ENCODE measurements at places on chromosomes 5 and 9.
A peak's percentile ranks its signal among the peaks of the same experiment; 100 is the strongest.

DNA sequence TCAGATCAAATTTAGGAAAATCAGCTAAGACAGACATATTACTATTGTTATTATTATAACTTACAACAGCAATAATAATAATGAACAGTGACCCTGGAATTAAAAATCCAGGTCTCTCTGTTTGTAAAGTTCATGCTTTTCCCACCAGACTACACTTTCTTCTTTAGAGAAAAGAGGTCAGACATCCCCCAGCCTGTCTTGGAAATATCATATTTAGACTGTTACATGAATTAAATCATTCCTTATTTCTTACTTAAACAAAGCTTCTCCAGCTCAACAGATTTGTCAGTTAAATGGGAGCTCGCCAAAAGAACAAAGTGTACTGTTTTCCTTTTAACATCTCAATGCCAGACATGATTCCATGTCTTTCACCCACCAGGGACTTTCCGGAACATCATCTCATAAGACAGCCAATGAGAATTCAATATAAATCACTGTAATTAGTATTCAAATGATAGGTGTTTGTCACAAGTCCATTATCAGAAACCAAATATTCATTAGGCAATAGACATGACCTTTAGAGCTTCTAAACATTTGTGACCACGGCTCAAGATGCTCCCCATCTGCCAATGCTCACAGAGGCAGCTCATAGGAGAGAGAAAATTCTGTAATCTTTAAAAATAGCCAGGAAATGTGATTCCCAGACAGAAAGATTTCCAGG is 351.9 kb downstream of the ENC1 start:
- no peak for DNase-seq

DNA sequence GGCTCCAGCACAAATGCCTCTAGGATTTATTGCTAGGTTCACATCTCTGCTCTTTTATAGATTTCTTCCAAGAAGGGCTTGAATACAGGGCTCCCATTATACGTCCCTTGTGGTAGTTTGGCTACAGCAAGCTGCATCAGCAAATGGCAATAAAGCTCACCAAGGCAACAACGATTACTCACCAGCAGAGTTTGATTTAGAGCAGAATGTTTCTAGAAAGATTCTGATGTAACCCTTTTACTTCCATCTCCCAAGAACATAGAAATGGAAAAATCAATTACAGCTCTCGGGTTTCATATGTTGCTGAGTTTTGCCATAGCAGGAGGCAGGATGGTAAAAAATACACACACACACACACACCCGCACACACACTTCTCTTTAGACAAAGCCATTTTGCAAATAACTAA is 124.2 kb upstream of the TNPO1 start:
- peak; percentile 63 for DNase-seq

GRCh38 chr5:149445739-149446369 is 66.8 kb upstream of the IL17B start:
- DNase-seq = peak; percentile 99

DNA sequence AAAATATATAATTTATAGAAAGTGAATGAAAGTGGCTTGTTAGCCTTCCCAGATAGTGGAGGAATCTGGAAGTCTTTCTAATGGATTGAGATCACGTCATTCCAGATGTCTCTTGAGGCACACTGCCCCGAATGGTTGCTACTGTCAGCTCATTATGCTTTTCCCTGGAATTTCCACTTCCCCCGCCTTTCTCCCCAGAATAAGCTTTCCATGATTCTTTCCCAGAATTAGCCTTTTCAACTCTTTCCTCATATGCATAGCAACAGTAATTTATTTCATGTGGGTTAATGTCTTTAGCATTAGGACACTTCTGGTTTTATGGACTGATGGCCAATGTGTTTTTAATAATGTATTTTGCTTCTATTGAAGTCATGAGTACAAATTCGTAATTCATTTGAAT is 81.5 kb downstream of the PALM2AKAP2 start:
- DNase-seq = peak; percentile 94

GRCh38 chr5:170166101-170166500 is 60.4 kb downstream of the FOXI1 start:
- no peak for DNase-seq

- DNase-seq = peak; percentile 98
Measured at GRCh38 chr5:72600391-72600981, 93.3 kb upstream of the ZNF366 start.

GRCh38 chr9:132354637-132355355 is at the start of gene SETX:
TSS of gene SETX (minus strand) at chr9:132354986. CDS start at chr9:132349428, 5,558 bp downstream.
- peak; percentile 97 for DNase-seq

- no peak for DNase-seq
Measured at GRCh38 chr5:11247224-11247623, 486.2 kb upstream of the DAP start.

DNA sequence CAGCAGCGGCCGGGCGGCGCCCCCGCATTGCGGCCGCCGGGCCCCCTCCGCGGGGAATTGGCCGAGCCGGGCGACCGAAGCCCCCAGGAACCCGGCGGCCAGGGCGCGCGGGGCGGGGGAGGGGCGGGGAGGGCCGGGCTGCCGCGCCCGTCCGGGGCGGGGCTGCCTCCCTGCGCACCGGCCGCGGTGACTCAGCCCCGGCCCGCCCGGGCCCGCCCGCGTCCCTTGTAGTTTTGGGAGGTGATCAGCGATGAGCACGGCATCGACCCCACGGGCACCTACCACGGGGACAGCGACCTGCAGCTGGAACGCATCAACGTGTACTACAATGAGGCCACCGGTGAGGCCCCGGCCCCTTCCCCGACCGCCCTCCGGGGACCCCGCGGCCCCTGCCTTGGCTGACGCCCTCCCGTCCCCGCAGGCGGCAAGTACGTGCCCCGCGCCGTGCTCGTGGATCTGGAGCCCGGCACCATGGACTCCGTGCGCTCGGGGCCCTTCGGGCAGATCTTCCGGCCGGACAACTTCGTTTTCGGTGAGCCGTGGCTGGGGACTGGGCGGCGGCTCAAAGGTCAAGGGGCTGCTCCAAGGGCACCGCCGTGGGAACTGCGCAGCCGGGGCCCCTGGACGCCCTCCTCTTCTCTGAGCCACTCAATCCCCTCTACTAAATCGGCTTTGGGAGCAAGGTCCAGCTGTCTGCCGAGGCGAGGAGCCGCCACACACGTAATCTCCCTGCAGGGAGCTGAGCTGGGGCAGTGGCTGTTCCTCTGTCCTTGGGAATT is 592 bp downstream of the TUBB4B start:
- DNase-seq = peak; percentile 48

- DNase-seq = no peak
Measured at GRCh38 chr9:29800821-29801220, 2227.5 kb upstream of the C9orf72 start.

- DNase-seq = peak; percentile 95
Measured at GRCh38 chr9:107039542-107039941, 176.6 kb downstream of the ZNF462 start.
